ENCODE measurements at places on chromosomes 12 and 14.

GRCh38 chr12:63238892-63239291 is 87.9 kb upstream of the AVPR1A start:
- no peak for DNase-seq

GRCh38 chr12:6917491-6918231 is 3.3 kb downstream of the ENO2 start:
- no peak for DNase-seq

DNA sequence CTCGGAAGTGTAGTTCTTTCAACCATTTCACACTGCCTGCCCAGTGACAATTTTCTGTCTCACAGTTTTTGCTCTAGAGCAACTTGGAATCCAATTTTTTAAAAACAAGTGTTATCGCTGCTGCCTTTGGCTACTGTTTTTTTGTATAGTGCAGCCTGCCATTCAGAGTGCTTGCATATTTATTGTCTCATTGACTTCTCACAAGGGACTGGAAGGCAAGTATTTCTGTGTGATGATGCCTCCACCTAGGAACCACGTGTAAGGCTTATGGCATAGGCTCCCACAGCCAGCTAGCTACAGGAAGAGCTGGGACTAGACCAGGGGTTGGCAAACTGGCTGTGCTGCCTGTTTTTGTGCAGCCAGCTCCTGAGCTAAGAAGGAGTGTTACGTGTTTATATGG is 903 bp downstream of the PARPBP start:
- no peak for DNase-seq

GRCh38 chr14:91311284-91311662 is 66.8 kb upstream of the GPR68 start:
- no peak for DNase-seq

GRCh38 chr14:37642125-37642524 is 46.7 kb downstream of the TTC6 start:
- no peak for DNase-seq

DNA sequence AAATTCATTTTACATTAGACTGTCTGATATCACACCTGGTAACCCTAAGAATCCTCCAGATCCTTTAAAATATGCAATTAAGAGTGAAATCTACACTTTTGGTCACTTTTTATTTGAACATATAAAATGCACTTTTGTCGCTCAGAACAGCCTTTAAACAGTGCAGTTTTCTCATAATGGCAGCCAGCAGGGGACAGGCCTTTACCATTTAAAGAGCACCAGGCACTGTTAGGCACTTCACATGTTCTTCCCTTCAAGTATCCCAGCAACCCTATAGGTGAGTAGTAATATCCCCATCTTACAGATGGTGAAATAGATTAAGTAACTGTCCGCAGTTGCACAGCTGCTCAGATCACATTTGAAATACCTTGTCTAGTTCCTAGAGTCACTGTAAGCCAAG is 11.3 kb upstream of the SAMD4A start:
- no peak for DNase-seq

DNA sequence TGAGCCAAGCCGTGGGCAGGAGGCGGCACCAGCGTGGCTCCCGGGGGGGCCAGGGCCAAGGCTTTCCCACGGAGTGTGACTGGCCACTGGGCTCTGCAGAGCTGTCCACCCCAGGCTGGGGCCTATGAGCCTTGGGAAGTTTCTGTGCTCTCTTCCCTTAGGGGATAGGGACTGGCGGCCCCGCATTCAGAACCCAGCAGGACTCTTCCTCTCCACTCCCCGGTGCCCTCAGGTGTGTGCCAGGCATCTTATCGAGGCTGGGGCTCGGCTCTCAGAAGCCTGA is 17.8 kb upstream of the EIF2B2 start:
- DNase-seq = no peak

DNA sequence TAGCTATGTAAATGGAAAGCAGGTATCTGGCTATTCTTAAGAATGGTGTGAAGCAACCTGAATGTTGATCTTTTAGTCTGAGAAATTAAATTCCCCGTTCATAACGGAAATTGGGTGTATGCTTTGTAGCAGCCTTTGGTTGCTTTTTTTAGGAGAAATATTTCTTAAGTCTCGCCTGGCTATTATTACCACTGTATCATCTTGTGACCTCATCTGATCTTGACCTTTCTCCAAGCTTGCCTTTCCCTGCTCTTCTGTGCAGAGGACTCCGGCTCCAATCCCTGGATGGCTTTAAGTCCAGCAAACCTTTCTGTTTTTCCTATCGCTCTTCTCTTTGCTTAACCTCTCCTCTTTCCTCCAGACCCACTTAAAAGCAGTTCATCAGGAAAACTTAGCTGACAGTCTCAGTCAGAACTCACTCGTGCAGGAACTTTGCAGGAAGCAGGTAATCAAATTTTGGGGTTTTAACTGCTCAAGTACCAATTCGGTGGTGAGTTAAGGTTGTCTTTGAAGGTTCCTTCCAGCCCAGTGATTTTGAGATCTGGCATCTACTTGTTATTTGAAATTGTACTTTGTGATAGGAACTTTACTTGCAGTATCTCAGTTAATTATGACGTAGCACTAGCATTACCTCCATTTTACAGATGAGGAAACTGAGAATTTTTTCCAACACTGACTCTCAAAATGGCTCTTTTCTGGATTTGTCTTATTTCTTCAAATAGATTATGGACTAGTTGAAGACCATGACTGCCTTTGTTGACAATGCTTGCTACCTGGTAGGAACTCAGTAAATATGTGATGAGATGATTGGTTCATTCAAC is 14.1 kb downstream of the PPFIBP1 start:
- no peak for DNase-seq

- DNase-seq = no peak
Measured at GRCh38 chr12:5259523-5259922, 172.4 kb upstream of the NTF3 start.

DNA sequence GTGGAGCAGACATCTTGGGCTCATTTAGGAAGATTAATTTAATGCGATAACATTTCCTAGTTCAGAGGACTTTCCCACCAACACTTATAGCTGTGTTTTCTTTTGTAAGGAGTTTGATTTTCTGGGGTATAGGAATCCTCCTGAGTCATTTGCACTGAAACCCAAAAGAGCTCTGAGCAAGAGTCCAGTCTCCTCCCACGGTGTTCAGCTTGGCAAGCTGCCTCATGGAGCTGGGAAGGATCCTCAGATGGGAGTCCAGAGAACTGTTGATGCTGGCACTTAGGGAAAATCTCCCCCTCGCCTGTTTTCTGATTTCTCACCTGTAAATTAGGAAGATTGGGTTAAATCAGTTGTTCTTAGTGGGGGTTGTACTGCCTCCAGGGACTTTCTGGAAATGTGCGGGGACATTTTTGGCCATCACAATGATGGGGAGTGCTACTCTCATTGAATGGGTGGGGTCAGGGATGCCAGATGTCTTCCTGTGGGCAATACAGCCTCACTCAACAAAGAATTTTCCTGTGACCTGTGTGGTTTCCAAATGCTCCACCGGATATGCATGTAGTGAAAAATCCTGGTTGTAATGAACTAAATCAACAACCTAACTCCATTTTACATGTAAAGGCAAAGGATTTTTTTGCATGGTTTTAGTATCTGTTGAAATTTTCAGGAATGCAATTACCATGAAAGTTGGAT is 150.6 kb downstream of the ADCK1 start:
- DNase-seq = no peak

GRCh38 chr12:57475271-57476161 is 4.2 kb downstream of the ARHGAP9 start:
- DNase-seq = no peak

- no peak for DNase-seq
Measured at GRCh38 chr12:6567112-6567670, 900 bp downstream of the NOP2 start.

DNA sequence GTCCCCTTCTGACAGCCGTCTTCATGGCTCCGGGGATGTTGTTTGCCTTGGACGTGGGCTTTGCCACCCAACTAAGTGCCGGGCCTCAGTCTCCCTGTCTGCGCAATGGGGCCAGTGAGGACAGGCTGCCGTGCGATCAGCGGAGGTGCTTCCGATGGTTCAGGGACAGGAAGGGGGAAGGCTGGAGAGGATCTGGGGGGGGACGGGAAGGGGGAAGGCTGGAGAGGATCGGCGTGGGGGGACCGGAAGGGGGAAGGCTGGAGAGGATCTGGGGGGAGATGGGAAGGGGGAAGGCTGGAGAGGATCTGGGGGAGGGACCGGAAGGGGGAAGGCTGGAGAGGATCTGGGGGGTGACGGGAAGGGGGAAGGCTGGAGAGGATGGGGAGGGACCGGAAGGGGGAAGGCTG is 3.4 kb downstream of the MMP17 start:
- DNase-seq = no peak

- peak; percentile 26 for DNase-seq
Measured at GRCh38 chr12:50620109-50620977, 115.6 kb downstream of the DIP2B start.

- DNase-seq = no peak
Measured at GRCh38 chr12:11894890-11895289, 175.8 kb upstream of the BCL2L14 start.

DNA sequence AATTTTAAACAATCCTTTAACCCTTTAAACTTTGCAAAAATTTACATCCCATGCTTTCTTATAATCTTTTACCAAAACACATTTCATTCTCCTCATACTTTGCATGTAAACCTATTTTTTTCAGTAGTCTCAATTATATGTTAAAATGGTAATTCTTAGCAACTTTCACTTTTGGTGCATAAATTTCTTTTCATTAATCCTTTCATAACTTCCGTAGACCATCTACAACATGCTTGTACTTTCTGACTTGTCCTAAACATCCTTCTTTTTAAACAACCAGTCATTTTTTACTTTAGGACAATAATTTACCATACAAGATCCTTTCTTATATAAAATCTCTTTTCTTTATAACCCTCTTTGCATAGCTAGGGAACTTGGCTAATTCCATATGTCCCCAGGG is 19.5 kb downstream of the CCDC91 start:
- DNase-seq = no peak

- DNase-seq = no peak
Measured at GRCh38 chr14:42523666-42524065, 917.0 kb downstream of the LRFN5 start.

GRCh38 chr14:23563473-23564180 is 4.0 kb downstream of the AP1G2 start:
- DNase-seq = no peak

DNA sequence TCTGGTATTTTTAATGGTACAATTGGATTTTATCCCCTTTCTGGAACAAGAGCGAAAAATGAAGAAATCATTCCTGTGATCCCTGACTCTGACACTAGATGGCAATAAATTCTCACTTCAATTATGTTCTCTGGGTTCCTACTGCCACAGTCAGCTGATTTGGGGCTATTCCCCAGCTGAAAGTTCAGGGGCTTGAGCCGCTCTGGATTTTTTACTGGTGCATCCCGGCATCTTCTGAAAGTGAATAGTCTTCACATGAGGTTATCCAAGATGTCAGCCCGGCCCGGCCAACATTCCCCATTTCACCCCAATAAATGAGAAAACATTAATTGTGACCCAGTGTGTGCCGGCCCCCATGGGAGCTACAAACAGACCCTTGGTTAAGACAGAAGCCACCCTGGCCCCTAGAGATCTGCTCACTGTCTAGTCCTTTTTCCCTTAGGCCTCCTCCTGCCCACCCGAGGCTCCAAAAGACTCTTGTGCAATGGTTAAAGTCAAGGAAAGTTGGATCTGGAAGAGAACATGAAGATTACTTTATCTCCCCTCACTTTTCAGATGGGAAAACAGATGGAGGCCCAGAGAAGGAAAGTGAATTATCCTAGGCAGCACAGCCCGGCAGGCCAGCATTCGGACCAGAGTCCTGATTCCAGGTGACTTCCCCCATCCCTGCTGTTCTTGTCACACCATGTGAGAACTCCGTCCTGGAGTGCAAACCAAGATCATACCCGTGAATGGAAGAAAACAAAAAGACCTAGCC is 20.8 kb downstream of the CKAP4 start:
- DNase-seq = no peak

- DNase-seq = no peak
Measured at GRCh38 chr14:64938972-64939816, 3.4 kb downstream of the GPX2 start.

- peak; percentile 33 for DNase-seq
Measured at GRCh38 chr14:49768301-49769121, 558 bp downstream of the KLHDC2 start.

DNA sequence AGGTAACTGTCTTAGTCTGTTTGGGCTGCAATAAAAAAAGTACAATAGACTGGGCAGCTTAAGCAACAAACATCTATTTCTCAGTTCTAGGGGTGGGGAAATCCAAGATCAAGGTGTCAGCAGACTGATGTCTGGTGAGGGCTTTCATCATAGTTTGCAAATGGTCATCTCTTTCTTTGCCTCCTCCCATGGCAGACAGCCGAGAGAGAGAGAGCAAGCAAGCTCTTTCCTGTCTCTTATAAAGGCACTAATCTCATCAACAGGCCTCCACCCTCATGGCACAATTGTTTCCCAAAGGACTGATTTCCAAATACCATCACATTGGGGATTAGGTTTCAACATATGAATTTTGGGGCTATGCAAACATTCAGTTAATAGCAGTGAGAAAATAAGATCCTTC is 445.6 kb upstream of the FLRT2 start:
- no peak for DNase-seq

DNA sequence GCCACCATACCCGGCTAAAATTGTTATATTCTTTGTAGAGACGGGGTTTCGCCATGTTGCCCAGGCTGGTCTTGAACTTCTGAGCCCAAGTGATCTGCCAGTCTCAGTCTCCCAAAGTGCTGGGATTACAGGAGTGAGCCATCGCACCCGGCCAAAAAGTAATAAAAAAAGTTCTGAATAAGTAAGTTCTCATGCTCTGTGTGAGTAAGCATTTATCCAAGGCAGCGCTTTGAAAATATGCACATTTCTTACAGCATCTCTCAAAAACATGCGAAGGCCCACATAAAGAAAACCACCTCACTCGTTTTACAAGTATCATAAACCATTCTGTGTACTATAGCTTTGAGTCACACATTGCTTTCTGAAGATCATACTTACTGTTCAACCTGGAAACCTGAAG is 8.6 kb downstream of the GIT2 start:
- no peak for DNase-seq

GRCh38 chr14:75274899-75275569 is 3.6 kb upstream of the FOS start:
- no peak for DNase-seq

- DNase-seq = no peak
Measured at GRCh38 chr14:81275305-81276072, 54.7 kb upstream of the GTF2A1 start.

GRCh38 chr14:96423446-96424108 is 31.6 kb downstream of the AK7 start:
- DNase-seq = no peak

DNA sequence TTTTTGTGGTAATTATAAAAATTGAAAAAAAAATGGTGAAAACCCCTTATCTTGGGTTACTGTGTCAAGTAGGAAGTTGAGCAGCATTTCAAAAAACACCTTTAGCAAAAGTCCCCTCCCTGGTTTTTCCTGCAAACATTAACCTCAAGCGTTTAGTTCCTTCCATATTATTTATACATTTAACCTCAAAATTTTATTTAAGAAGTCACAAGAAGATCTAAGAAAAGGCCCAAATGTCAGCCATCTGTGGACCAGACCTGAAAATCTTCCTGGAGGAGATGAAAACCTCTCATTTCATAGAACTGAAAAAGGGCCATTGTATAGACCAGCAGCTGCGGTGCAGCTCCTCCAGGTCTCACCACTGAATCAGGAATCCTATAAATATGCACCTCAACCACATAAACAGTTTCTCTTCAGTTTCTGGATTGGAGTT is 40.4 kb upstream of the BTG1 start:
- no peak for DNase-seq

- DNase-seq = no peak
Measured at GRCh38 chr12:121514184-121514742, 66.6 kb downstream of the KDM2B start.

- no peak for DNase-seq
Measured at GRCh38 chr12:51323317-51323960, 535 bp downstream of the BIN2 start.

- DNase-seq = no peak
Measured at GRCh38 chr14:72902801-72903530, 9.1 kb upstream of the DPF3 start.

Measured in NCI-H526 treated with DMSO at 0.1 percent for 48 hours (cell line).